ENCODE measurements at places on chromosomes 2 and 18. TPM values are rescaled to one million over a fixed set of nuclear protein-coding genes. Genes with fewer than 3 reads are reported as not detected.

DSG4 gene
- polyA plus RNA-seq: 0.05 TPM

GAL3ST2 gene
- polyA plus RNA-seq: 0.87 TPM

ADCYAP1 gene
- 0.08 TPM for polyA plus RNA-seq

- no peak for DNase-seq
Observed at GRCh38 chr18:46759890-46760289, 3.0 kb upstream of the ST8SIA5 start.

GRCh38 chr2:57965961-57966360 is 80.6 kb upstream of the VRK2 start:
- no peak for DNase-seq

DNA sequence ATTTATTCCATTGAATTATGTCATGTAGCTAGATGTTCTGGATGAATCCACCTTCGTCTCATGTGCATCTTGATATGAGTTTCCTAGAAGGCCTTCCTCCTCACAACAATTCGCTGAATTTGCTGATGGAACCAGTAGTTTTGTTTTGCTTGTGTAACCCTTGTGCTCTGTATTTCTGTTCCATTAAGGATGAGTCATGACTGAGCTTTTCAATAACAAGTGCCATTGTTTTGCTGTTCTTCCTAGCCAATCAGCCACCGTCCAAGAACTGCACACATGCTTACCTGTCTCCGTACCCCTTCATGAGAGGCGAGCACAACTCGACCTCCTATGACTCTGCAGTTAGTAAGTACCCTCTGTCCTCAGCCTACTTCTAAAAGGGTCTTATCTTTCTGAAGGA is 2.3 kb downstream of the TMEM182 start:
- DNase-seq: no peak

- DNase-seq: no peak
Observed at GRCh38 chr18:9919564-9920232, 5.9 kb downstream of the VAPA start.
